SJCRH30 (cell line): ENCODE measurements at places on chromosomes 1 and 21. TPM values are rescaled to one million over a fixed set of nuclear protein-coding genes. Genes with fewer than 3 reads are reported as not detected.

The BATF3 gene
- total RNA-seq = 15.6 and 16.5 TPM in 2 replicates

The CD1E gene
- total RNA-seq = 0.10 and 0.34 TPM in 2 replicates

The NUDT4B gene
- 5.8 and 7.3 TPM in 2 replicates for total RNA-seq

The VASH2 gene
- 129 and 153 TPM in 2 replicates for total RNA-seq

The LRRC71 gene
- not detected in 2 replicates for total RNA-seq

The CFAP141 gene
- not detected in 2 replicates for total RNA-seq

The WDR64 gene
- not detected in 2 replicates for total RNA-seq

The AADACL4 gene
- not detected in 2 replicates for total RNA-seq

The RAP1GAP gene
- 5.2 and 8.4 TPM in 2 replicates for total RNA-seq

The PBX1 gene
- total RNA-seq = 39.0 and 39.1 TPM in 2 replicates

The PPIAL4G gene
- not detected in 2 replicates for total RNA-seq

The ZCCHC17 gene
- 44.9 and 46.5 TPM in 2 replicates for total RNA-seq

The AMIGO1 gene
- 0.58 and 0.59 TPM in 2 replicates for total RNA-seq

The RASAL2 gene
- 7.4 and 8.1 TPM in 2 replicates for total RNA-seq

The MAN1C1 gene
- total RNA-seq = 73.9 and 74.6 TPM in 2 replicates

The DEPDC1 gene
- 44.8 and 62.1 TPM in 2 replicates for total RNA-seq

The LHX4 gene
- 3.7 and 4.2 TPM in 2 replicates for total RNA-seq

The OR2M3 gene
- total RNA-seq = 0.02 TPM in 1 of 2 replicates, not detected in the other

The AK5 gene
- 18.2 and 22.3 TPM in 2 replicates for total RNA-seq

The PLD5 gene
- total RNA-seq = 1.7 and 2.6 TPM in 2 replicates

The CDK18 gene
- 1.1 and 2.1 TPM in 2 replicates for total RNA-seq

The CLCA4 gene
- total RNA-seq = not detected in 2 replicates

The HSD3B1 gene
- not detected in 2 replicates for total RNA-seq

The EPHA2 gene
- 55.0 and 57.3 TPM in 2 replicates for total RNA-seq

The WLS gene
- 38.1 and 43.2 TPM in 2 replicates for total RNA-seq

The NTMT2 gene
- total RNA-seq = not detected in 2 replicates

The SPRR1B gene
- not detected in 2 replicates for total RNA-seq

The ZSCAN20 gene
- total RNA-seq = 7.2 and 9.4 TPM in 2 replicates

The SSBP3 gene
- total RNA-seq = 27.0 and 32.1 TPM in 2 replicates

The CNN3 gene
- total RNA-seq = 380 and 387 TPM in 2 replicates

The TNFRSF1B gene
- total RNA-seq = 6.8 and 7.0 TPM in 2 replicates

The TPTE gene
- 0.28 and 0.38 TPM in 2 replicates for total RNA-seq

The EDN2 gene
- 0.18 and 0.32 TPM in 2 replicates for total RNA-seq

The AGMAT gene
- total RNA-seq = not detected in 2 replicates

The RGS2 gene
- 7.1 TPM in 2 replicates for total RNA-seq

The C1orf116 gene
- total RNA-seq = not detected in 2 replicates

The RAB7B gene
- not detected in 2 replicates for total RNA-seq

The PDC gene
- not detected in 2 replicates for total RNA-seq

The PPP2R5A gene
- 14.3 and 18.8 TPM in 2 replicates for total RNA-seq

The LCE1A gene
- total RNA-seq = not detected in 2 replicates

The FH gene
- 87.5 and 97.5 TPM in 2 replicates for total RNA-seq

The RXFP4 gene
- total RNA-seq = 0.08 TPM in 1 of 2 replicates, not detected in the other

The DLGAP3 gene
- 0.81 and 0.89 TPM in 2 replicates for total RNA-seq

The PRAMEF27 gene
- not detected in 2 replicates for total RNA-seq

The ARL8A gene
- 17.1 and 18.1 TPM in 2 replicates for total RNA-seq

The TRIM67 gene
- total RNA-seq = not detected in 2 replicates

The CD1C gene
- total RNA-seq = not detected in 2 replicates

The C8A gene
- total RNA-seq = not detected in 2 replicates

The SYCP1 gene
- total RNA-seq = not detected in 2 replicates

The PROK1 gene
- not detected in 2 replicates for total RNA-seq
